ENCODE measurements at places on chromosomes 2 and 18.

DNA sequence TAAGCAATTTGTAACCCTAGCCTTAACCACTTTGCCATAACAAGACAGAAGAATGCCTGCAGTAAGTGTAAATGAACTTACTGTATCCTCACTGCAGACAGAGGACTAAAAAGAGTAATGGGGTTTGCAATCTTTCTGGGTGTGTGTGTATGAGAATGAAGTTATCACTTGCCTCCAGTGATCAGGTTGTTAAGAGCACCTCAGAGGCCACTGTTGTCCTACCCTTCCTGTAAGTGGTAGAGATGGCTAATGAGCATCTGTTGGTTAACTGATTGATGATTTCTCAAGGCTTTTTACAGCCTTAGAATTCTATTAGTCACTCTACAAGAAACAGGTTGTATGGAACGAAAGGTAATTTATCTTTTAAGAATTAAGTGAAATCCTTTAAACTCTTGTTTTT lies 27.6 kb upstream of the GTF2A1L start:
- DNase-seq = no peak

DNA sequence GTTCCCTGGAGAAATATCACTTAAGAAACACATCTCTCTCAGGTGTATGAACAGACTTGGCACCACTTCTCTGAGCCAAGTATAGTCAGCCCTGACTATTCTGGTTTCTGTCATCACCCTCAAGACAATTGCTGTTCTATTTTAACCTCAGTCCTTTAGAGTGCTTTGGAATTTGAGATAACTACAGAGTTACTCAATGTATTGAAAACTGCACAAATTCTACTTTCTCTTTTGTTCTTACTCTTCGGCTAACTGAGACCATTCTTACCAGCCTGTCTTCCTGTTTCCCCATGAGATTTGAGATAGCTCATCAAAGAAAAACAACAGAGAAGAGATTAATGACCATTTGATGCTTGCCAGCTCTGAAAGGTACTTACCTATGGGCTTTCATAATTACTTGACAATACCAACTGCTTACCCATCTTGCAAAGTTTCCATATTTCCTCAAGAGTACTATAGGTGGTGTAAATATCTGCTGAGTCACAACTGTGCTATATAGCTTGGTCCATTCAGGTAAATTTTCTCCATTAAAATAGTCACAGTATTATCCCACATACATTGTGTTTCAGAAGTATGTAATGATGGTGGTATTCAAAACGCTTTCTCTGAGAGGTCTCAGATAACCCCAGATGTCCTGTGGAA lies 467.5 kb upstream of the CHST9 start:
- DNase-seq = no peak

GRCh38 chr2:69271831-69272257 lies 115.2 kb downstream of the GFPT1 start:
- DNase-seq = no peak

DNA sequence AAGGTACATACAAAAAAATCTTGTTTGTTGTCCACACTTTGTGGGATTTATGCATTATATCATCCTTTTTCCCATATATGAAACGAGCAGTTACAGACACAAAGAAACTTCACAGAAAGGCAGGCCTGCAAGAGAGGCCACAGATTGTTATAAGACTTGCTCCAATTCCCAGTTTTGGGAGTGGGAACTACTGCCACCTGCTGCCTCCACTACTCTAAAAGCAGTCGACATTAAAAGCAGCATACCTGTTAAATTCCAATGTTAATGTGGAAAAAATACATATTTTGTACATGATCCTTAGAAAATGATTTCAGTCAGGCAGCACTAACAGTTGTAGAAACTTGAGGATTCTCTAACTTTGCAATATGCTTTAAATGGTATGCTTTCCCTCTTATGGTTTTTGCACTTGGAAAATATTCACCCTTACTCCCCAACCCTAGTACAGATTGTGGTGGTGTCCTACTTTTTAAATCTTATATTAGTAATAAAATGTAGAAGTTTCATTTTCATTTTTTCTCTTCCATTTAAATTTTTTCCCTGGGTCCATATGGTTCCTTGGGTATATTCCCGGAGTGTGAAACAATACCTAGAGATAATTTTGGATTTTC lies 37.9 kb downstream of the SLC38A11 start:
- no peak for DNase-seq

DNA sequence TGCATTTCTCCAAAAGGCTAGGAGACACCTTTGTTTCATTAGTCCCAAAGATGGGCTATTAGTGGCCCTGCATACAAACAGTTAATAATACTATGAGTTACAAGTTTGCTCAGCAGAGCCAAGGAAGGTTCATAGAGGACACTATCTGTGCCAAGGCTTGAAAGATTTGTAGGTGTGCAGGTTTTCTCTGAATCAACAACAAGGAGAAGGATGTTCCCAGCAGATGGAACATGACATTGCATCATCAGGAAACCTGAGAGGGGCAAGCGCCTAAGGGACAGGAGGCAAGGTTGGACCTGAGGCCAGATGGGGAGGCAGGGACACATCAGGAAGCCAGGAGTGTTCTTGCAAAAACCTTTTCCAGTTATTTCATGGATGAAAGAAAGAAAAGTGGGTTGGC lies 35.4 kb upstream of the STK17B start:
- peak; percentile 99 for DNase-seq

DNA sequence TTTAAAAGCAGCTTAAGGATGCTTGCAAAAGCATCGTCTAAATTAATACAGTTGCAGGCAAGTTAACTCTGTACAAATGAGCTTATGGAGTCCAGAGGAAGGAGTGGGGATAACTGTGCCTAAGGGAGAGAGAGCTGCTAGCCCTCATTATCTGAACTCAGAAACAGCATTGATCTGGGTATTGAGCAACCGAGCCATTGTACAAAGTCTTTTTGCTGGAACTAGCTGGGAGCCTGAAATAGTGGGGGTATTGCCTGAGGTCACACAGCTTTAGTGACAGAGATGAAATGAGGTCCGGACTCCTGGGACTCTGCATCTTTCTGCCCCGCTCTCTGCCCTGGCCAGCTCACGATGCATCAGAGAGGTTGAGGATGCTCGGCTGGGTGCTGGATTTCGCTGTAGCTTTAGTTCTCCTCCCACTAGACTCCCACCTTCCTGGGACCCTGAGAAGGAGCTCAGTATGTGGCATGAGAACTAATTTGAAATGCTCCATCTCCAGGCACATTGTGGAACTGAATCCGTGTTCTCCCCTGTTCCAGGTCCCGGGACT lies 67.5 kb upstream of the ATG16L1 start:
- no peak for DNase-seq

- no peak for DNase-seq
Observed at GRCh38 chr2:157190151-157190550, 67.4 kb upstream of the GALNT5 start.

DNA sequence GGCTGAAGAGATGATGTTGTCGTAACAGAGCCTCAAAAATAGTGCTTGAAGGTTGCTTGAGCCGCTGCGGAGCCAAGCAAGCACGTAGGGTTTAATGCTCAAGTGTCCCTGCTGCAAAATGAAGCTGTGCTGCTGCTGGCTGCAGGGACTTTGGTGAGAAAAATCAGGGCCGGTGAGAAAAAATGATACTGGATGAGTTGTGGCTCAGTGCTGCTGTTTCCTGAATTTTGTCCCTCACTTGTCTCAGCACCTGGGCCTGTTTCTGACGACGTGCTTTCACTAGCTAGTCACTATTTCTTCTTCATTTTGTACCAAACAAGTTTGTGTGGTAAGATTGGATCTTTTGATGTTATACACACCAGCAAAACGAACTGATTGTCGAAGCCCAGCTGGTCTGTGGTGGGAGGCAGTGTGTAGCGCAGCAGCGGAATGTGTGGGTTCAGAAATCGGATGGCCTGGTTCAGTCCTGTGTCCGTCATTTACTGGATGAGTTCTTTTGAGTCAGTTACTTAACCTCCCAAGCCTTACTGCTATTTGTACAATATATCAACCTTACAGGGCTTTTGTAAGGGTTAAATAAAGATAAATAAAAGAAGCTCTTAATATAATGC lies 172.8 kb upstream of the FOSL2 start:
- no peak for DNase-seq

- no peak for DNase-seq
Observed at GRCh38 chr2:146598791-146599190, 1246.0 kb upstream of the ACVR2A start.

- DNase-seq = no peak
Observed at GRCh38 chr2:6919901-6920742, 2.9 kb downstream of the RNF144A start.
